ENCODE measurements at places on chromosomes 2 and 18.
A peak's percentile ranks its signal among the peaks of the same experiment; 100 is the strongest.

DNA sequence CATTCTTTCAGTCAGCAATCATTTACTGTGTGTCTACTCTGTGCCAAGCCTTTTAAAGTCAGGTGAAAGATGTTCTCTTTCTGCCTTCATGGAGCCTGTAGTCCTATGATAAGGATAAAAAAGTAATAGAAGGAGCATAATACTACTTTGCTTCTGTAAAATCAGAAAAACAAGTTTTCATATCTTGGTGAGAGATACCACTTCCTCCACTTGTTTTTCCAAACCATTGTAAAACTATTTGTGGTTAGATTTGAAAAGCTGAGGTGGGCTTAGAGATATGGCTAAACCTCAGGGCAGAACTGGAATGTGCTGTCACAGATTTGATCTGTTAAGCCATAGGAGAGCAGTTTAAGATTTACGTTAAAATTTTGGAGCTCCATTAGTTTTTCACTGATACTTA lies 104.7 kb upstream of the FAM117B start:
- H3K27ac ChIP-seq, result no peak overlapping the region
- H3K4me1 ChIP-seq, result peaks cover 12% of the 10 kb centered on the region
- no peak overlapping the region for H3K4me3 ChIP-seq
- no peaks in the 10 kb centered on the region for H3K36me3 ChIP-seq
- no peaks in the 10 kb centered on the region for H3K27me3 ChIP-seq

DNA sequence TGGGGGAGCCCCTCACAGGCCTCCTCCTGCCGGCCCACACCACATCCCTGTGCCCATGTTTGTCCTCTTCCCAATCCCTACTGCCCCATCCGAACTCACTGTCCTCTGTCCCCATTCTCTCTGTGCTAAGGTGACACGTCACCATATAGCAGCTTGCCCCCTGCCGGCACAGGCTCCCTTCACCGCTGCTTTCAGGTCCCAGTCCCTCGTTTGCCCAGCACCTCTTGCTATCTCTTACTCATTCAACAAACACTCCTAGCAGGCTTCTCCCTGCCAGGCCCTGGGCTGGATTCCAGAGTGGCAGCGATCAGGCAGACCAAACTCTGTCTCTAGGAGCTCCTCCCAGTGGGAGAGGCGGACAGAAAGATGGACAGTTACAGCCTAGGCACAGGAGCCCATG lies 74.3 kb downstream of the TFCP2L1 start:
- H3K27me3 ChIP-seq, result no peaks in the 10 kb centered on the region
- no peaks in the 10 kb centered on the region for H3K4me1 ChIP-seq
- H3K27ac ChIP-seq, result no peak overlapping the region
- no peak for DNase-seq

DNA sequence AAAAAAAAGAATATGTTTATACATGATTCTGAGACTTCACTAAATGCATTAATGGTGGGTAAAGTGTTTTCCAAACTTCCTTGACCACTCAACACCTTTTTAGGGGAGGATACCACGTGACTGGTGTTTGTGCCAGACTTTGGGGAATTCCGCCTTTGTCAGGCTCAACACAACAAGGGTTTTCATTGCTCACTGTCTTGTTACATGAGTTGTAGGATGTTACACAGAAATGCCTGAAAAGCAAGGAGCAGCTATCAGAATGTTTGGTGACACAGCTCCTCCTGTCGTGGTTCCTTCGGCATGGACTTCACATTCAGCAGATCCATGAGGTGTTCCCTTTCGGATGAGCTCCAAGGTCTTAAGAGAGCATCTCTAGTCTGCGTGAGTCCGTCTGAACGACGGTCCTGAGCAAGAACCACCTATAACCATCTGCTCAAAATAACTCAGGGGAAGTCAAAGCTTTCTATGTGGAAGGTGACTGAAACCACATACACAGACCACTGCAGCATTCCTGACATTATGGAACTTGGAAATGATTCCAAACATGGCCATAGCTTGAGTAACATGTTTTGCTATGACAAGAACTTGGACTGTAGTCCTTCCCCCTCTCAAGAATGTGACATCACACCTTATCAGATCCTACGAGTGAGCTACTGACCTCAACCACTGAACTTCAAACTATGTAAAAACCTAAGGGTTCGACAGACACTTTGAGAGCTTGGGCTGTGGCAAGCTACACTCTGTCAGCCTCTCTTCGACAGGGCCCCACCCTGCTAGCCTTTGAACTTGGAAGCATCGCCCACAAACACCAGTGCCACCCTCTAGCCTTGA lies 57.5 kb downstream of the MCFD2 start:
- no peaks in the 10 kb centered on the region for H3K27me3 ChIP-seq
- no peak overlapping the region for H3K4me3 ChIP-seq
- no peak overlapping the region for H3K27ac ChIP-seq
- H3K36me3 ChIP-seq, result no peaks in the 10 kb centered on the region
- DNase-seq, result no peak

DNA sequence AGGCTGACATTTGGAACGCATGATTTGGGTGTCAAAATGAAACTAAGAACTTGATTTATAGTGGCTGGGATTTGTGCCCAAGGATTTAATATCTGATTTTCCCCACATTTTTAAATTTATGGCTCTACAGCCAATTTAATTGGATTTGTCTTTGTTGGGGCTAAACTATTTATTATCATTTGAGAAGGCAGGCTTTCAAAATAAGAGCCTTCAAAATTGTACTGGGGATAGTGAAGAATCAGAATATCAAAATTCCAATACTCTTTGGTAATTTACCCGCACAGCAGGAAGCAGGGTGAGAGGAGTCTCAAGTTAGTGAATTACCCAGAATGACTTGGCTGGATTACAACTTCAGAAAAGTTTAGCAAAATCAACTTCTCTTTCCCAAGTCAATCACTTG lies 278.1 kb downstream of the LRATD1 start:
- H3K27ac ChIP-seq, result no peak overlapping the region
- no peaks in the 10 kb centered on the region for H3K27me3 ChIP-seq
- H3K36me3 ChIP-seq, result no peaks in the 10 kb centered on the region
- H3K4me3 ChIP-seq, result no peak overlapping the region
- H3K4me1 ChIP-seq, result no peaks in the 10 kb centered on the region

GRCh38 chr18:57635003-57635822 lies 13.6 kb upstream of the NARS1 start:
- no peaks in the 10 kb centered on the region for H3K27me3 ChIP-seq
- DNase-seq, result no peak
- H3K36me3 ChIP-seq, result peaks cover 8% of the 10 kb centered on the region
- H3K4me3 ChIP-seq, result no peak overlapping the region

GRCh38 chr2:231315896-231316295 lies 79.6 kb upstream of the B3GNT7 start:
- H3K36me3 ChIP-seq, result peaks cover 6% of the 10 kb centered on the region
- no peak overlapping the region for H3K4me3 ChIP-seq
- H3K4me1 ChIP-seq, result no peaks in the 10 kb centered on the region
- H3K27me3 ChIP-seq, result no peaks in the 10 kb centered on the region
- no peak for DNase-seq

DNA sequence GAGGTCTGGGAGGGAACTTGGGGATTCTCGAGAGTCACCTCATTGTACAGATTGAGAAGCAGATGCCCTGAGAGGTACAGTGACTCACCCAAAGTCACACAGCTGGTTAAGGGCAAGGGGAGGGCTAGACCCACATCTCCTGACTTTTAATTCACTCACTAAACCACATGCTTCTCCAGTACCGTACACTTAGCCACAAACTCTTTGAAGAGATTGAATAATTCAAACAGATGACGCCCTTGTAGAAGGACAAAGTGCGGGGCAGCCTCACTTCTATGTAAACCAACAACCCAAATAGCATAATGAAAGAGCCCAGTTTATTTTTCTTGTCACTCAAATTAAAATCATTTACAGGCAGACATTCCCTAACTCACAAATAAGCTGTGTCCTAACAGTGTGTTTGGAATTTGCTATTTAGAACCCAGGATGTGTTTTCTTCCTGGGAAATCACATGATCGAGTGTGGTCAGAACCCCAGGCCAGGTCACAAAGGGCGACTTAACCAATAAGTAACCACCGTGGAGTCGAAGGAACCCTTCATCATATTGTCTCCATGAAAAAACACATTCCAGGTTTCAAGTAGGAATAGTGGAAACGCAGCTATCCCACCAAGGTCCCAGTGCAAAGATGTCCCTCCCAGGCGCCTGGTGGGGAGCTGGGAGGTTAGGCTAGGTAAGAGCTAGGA lies 35.8 kb upstream of the PTPN4 start:
- H3K27me3 ChIP-seq, result no peaks in the 10 kb centered on the region
- H3K4me1 ChIP-seq, result peaks cover 5% of the 10 kb centered on the region
- DNase-seq, result peak; percentile 37
- no peak overlapping the region for H3K4me3 ChIP-seq

DNA sequence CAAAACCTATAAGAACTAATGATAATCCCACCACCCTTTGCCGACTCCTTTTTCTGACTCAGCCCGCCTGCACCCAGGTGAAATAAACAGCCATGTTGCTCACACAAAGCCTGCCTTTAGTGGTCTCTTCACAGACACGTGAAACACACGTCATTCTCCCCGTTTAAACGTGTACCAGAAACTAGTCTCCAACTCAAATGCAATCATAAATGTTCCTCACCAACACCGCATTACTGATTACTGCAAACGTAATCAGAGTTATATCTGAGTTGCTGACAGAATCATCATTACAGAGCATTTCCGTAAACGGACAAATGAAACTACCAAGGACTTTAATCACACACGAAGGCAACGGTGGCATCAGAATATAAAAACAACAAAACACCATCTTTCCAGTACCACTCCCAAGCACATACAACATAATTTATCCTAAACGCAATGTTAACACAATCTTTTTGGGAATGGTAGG lies 1.9 kb downstream of the CLK1 start:
- H3K27ac ChIP-seq, result peak overlapping the region; percentile 97
- peaks cover 62% of the 10 kb centered on the region for H3K36me3 ChIP-seq
- peaks cover 41% of the 10 kb centered on the region for H3K4me1 ChIP-seq
- H3K4me3 ChIP-seq, result peak overlapping the region; percentile 85
- peak; percentile 87 for DNase-seq

DNA sequence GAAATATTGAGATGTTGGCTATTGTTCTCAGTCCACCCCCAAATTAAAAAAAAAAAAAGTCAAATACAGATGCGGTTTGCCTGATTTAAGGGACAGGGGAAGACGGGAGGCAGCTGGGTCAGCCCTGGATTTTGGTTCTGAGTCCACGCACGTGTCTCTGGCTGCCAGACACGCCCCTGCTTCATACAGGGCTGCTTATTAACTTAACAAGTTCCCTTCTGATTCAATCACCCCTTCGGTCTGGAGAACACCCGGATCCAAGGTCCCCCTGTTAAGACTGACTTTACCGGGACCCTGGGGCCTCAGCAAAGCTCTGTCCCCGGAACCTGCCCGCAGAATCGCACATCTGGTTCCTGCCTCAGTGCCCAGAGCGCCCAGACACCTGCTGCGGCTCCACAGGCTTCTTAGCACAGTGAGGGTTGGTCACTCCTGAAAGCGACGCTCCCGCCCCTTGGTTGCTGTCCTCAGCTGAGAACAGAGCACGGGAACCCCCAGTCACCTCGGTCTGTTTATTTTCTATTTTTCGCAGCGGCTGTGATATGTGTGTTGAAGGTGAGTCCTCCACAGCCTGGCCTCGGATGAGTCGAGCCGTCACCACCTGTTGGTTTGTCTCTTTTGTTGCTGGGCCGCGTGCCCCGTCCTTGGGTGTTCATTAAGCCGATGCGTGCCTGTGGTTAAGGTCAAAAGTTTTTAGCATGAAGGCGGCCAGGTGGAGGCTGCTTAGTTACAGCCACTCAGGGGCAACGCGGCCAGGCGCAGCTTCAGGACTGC lies 57.2 kb downstream of the RTP5 start:
- no peak overlapping the region for H3K4me3 ChIP-seq
- no peaks in the 10 kb centered on the region for H3K36me3 ChIP-seq
- DNase-seq, result no peak
- H3K27ac ChIP-seq, result no peak overlapping the region
- H3K4me1 ChIP-seq, result peaks cover 3% of the 10 kb centered on the region

- DNase-seq, result no peak
- H3K4me1 ChIP-seq, result peaks cover 81% of the 10 kb centered on the region
- peaks cover 6% of the 10 kb centered on the region for H3K27me3 ChIP-seq
These were observed 121.6 kb downstream of the ACOXL start for GRCh38 chr2:110853948-110854347.
